Activated T-cell treated with anti-CD3 and anti-CD28 coated beads, Interleukin-2, amount 50 U/mL, for 72 hours (primary cell): ENCODE measurements at places on chromosomes 5 and 9. TPM values are rescaled to one million over a fixed set of nuclear protein-coding genes. Genes with fewer than 3 reads are reported as not detected.

Gene C5orf52
- not detected for total RNA-seq

Gene KCNV2
- total RNA-seq = not detected

DNA sequence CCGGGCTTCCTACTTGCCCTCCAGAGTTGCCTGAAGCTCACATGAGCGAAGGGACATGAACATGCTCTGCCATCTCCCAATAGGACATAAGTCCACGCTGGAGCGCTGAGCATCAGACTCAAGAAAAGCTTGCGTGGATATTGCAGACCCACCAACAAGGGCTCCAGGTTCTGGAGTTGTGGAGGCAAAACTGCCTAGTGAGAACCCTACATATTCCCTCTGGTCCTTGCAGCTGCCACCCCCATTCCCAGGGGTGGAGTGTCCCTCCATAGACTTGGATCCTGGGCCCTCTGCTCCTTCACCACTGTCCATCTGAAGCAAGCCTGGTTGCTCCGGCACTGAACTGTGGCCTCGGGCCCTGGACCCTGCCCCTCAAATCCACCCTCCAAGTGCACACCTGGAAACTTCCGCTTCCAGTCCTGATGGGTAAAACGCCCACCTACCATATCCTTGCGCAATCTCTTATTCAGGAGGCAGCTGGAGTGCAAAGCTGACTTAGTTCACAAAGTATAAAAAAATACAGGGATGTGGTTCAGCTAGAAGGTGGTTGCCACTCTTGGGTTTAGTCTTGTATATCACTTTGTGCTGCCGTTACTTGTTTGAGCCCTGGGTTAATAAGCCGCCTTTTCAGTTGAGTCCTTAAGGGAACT lies 28.0 kb downstream of the HRH2 start:
- peaks cover 16% of the 10 kb centered on the region for H3K4me1 ChIP-seq
- H3K4me3 ChIP-seq = no peak overlapping the region
- DNase-seq = no peak
- H3K36me3 ChIP-seq = peaks cover 5% of the 10 kb centered on the region
- H3K27me3 ChIP-seq = no peaks in the 10 kb centered on the region

Gene DMGDH
- total RNA-seq = 21.4 TPM

- H3K4me3 ChIP-seq = no peak overlapping the region
- H3K27me3 ChIP-seq = no peaks in the 10 kb centered on the region
- no peak for DNase-seq
- no peak overlapping the region for H3K27ac ChIP-seq
- no peaks in the 10 kb centered on the region for H3K36me3 ChIP-seq
Observed at GRCh38 chr9:11833056-11833455, 860.1 kb upstream of the TYRP1 start.

DNA sequence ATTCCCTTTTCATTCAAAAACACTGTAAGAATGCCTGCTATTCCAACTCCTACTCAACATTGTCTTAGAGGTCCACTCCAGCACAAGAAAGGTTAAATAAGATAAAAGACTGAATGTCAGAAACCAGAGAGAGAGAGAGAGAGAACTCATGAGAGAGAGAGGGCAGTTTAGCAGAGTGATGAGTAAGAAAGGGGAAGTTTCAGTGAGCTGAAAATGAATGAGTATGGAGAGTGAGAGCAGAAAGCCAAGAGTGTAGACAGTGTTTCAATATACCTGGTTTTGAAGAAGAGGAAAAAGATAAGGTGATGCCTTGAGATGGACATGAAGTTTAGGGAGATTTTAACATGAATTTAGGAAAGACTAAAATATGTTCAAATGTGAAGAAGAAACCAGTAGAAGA lies 528.0 kb upstream of the SEMA6A start:
- no peak overlapping the region for H3K27ac ChIP-seq
- H3K4me1 ChIP-seq = no peaks in the 10 kb centered on the region
- no peaks in the 10 kb centered on the region for H3K27me3 ChIP-seq
